Fibroblast of the conjunctiva (primary cell): ENCODE measurements at places on chromosomes 7 and 10.

DNA sequence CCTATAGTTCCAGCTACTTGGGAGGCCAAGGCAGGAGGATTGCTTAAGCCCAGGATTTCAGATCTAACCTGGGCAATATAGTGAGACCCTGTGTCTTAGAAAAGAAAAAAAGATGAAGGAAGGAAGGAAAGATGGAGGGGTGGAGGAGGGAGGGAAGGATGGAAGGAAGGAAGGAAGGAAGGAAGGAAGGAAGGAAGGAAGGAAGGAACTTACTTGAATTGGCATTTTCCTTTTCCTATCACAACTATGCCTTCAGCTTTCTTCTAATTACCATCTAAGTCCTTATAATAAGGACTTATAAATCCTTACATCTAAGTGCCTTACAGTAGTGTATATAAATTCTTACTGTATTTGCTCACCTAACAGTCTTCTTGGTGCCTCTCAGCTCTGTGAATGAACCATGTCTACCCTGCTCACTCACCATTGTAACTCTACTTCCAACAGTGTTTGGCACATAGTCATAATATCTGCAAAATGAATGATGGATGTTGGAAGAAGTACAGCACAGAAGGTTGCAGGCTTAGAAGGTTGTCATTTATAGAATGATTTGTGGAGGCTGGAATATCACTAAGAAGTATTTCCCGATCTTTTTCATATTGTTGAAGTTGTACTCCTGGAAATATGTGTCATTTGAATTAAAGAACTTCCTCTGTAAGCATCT is 125.5 kb downstream of the KIAA1217 start:
- no peak for DNase-seq

GRCh38 chr7:131015657-131015958 is 281.6 kb upstream of the KLF14 start:
- DNase-seq: no peak

DNA sequence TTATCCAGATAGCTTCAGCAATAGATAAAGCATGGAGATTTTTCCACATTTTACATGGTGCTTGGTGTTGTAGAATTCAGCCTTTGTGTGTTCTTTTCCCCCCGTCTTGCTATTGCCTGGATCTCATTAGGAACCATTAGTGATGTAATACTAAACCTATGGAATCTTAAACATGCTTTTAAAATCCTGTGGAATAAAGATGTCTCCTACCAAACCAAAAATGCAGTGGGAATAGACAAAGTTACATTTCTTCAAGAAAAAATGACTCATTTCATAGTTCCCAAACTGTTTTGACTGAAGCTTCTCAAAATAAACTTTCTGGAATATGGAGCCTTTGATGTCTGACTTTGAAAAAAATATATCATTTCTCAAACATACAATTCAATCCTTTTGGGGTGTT is 44.0 kb downstream of the CALD1 start:
- peak; percentile 46 for DNase-seq

GRCh38 chr10:6409971-6410643 is 170.0 kb downstream of the PRKCQ start:
- DNase-seq: no peak

DNA sequence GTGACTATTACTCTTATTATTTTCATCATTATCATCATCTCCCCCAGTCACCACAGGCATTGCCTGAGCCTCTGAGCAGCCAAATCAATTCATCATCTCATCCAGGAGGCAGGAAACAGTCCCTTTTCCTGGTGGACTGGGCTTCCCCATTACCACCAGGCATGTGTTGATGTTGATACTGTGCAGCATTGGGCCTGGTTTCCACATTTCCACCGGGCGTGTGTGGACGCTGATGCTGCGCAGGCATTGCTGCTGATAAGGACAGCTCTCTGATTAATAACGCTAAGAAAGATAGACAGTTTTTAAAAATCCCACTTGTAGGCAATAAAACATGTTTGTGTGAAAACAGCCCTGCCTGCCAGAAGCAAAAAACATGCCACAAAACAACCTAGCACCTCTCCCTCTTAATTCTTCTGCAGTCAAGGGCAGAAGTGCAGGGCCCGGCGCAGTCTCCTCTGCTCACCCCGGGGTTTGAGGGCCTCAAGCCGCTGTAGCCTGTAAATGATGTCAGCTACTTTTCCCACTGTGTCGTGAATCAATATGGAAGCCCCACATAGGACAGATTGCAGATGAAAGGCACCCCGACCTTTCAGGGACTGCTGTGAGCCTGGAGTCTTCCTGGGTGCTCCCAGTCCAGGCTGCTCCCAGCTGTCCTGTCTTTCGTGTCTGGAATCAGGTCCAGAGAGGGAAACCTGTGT is 216.0 kb downstream of the WDR37 start:
- no peak for DNase-seq

DNA sequence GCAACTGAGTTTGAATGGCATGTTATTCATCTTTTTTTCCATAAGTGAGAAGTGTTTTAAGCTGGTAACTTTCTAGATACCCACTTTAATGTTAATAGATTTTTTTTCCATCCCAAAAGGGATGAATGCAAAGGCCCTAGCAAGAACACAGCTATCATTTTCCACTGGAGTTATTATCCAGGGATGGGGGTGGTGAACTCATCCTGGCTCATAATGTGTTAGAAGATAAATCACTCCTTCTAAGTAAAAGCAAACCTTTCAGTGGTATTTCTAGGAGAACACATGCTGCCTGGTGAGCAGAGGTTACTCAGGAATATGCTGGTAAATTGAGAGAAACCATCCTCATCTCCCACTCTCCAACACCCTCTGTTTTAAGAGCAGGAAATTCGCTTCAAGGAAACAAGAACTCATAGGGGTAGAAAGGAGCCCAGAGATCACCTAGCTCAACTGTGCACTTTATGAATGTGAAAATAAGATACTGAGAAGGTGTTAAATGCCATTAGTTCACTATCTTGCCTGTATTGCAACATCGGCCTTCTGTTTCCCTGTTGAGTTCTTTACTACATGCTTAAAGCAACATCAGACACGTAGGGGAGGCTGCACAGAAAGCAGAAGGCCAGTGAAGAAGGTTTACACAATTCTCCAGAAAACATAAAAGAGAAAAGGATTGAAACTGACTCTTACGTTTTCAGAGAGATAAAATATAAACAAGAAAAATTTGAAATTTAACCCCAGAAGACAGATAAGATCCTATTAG is 264.0 kb upstream of the PRKCQ start:
- DNase-seq: no peak

DNA sequence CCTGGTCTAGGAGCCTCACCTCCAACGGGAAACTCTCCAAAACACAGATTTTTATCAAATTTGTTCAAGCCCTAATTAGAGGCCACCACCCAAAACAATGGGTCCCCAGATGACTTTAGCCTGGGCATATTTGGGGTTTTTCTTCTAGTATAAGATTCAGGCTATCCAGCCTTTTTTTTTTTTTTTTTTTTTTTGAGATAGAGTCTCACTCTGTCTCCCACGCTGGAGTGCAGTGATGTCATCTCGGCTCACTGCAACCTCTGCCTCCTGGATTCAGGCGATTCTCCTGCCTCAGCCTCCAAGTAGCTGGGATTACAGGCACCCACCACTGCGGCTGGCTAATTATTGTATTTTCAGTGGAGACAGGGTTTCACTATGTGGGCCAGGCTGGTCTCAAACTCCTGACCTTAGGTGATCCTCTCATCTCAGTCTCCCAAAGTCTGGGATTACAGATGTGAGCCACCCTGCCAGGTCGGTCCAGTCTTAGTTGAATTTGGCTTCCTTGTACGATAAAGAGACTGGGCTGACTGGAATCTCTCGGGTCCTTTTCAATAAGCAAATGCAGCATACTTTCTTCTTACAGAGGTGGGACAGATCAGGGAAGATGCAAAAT is 91.4 kb upstream of the KLF6 start:
- no peak for DNase-seq

DNA sequence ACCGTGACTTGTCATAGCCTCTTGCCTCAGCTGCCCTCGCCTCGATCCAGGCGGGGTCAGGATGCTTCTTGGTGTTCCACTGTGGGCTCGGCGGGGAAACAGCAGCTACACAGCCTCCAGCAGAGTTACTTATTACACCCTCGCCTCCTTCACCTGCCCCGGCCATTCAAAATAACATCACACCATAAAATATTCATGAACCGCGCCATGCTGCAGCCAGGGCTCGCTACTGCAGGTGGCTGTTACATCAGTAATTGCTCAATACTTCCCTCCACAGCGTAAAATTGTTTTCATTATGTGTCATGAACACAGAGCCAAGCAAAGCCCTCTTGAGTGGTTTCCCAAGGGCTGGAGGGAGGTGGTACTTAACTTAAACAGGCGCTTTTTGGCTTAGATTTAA is 241.5 kb upstream of the SP8 start:
- no peak for DNase-seq

GRCh38 chr10:43071865-43072650 is 4.8 kb upstream of the RET start:
- DNase-seq: no peak

DNA sequence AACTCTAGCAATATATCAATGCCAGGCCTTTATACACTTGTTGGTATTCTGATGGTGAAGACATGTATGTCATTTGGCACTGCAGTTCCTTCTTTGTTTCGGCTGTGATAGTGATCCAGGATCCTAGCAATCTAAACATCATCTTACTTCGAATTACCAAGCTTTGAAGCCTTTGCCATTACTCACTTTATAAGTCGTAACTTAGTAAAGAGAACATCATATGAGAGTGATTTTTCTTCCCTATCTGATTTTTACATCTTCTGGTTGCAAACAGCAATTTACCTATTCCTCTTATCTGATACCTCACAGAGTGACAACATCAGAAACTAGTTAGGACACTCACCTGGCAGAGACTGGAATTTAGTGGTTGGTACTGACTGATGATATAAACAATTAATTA is 7.6 kb upstream of the BPGM start:
- no peak for DNase-seq

GRCh38 chr7:138785587-138786437 is 12.0 kb upstream of the TMEM213 start:
- DNase-seq: no peak

GRCh38 chr10:105253515-105254212 is 612.6 kb downstream of the SORCS3 start:
- no peak for DNase-seq

- DNase-seq: no peak
These were observed 84.0 kb downstream of the GRK5 start for GRCh38 chr10:119291223-119291900.

- DNase-seq: no peak
These were observed 765.4 kb downstream of the SORCS1 start for GRCh38 chr10:106399112-106399511.

GRCh38 chr10:110420401-110421193 is 77.1 kb upstream of the DUSP5 start:
- no peak for DNase-seq

DNA sequence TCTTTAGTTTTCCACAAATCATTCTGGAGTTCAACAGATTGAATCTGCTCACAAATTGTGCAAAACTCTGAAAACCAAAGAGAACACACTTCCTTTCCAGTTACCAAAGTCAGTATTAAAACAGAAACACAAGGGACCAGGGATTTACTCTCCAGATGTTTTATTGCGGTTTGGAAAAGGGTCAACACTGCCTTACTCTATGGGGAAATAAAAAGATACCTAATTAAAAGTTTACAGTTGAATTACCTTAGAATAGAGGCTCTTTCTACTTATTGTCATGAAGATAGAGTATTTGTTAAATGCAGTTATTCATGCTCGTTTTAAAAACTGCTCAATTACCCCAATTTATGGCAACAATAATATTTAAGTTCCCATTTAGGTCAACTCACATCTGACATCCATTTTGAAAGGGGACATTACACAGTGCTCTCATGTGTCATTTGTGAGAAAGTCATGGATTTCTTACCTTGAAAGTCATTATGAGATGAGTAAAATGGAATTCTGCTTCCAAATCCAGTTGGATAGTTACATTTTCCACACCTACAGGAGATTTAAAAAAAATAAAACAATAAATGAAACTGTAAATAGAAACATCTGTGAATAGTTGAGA is 8.4 kb downstream of the LAMB1 start:
- no peak for DNase-seq

DNA sequence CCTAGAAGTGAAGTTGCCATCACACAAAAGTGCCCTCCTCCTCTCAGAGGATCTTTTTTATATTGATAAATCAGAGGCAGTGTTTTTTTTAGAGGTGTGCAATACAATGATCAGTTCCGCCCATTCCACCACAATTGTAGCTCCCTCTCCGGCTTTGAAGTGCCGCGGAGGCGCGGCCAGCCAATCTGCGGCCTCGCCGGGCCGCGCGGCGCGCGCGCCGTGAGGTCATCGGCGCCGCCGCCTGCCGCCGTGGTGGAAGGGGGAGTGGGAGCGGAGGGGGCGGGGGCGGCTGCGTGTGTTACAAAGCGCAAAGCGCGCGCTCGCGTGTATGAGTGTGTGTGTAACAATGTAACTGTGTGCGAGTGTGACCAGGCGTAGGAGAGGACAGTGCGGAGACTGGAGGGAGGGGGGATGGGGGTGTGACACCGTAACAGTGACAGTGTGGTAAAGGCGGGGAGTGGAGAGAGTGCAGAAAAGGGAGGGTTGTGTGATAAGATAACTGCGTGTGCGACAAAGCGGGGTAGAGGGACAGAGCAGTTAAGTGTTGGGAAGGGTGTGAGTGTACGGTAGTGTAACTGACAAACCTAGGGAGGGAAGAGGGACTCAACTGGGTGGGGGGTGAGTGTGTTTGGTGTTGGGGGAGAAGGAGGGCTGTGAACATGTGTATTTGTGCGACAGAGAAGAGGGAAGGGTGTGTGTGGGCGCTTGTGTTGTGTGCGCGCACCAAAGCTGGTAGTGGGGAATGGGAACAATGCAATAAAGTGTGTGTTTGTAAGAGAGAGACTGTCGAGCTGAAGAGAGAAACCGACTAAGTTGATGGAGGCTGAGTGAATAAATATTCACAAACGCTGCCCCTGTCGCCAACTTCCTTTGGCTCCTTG is at the start of gene SP8:
Gene SP8, minus strand, starts transcription at position 108 of the 881 bp plus-strand sequence. Its CDS starts 88 bp downstream, at position 20.
- DNase-seq: no peak

- DNase-seq: no peak
These were observed 6.0 kb upstream of the TRPV6 start for GRCh38 chr7:142891490-142892082.

- no peak for DNase-seq
These were observed 18.1 kb downstream of the IL2RA start for GRCh38 chr10:6044060-6044459.

GRCh38 chr7:129612112-129613015 is 844 bp downstream of the NRF1 start:
- DNase-seq: no peak

- DNase-seq: no peak
These were observed 22.1 kb upstream of the DDIT4 start for GRCh38 chr10:72251635-72252034.
